ENCODE measurements at places on chromosomes 2 and 18.

DNA sequence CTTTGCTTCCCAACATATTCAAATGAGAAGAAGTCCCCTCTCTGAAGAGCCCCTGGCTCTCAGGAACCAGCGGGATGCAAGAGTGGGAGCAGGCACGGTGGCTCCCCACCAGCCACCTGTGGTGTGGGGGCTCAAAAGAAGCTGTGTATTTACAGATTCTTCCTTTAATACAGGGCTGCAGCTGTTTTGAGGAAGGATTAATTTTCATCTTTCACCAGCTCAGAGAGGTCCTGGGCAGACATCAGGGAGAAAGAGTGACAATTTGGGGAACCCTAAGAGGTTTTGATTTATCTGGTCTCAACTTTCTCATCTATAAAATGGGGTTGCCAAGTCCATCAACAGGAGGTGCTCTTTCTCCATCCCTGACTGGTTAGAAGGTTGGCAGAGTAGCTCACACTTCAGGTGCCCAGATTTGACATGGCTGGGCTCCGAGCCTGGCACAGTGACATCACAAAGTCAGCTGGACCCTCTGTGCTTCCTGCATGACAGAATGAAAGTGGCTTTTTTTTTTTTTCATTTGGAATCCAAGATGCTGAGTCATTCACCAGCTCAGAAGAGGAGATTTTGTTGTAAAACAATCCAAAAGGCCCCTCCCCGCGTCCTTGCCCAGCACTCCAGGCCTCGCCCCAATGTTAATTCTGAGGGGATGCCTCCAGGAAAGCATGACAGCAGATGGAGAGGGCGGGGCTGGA, 15.5 kb upstream of the SIX2 start:
- no peak for DNase-seq

- peak; percentile 9 for DNase-seq
These were observed 119.7 kb upstream of the CRIM1 start for GRCh38 chr2:36235882-36236281.

- DNase-seq = no peak
These were observed 65.8 kb upstream of the EML6 start for GRCh38 chr2:54657664-54658083.

DNA sequence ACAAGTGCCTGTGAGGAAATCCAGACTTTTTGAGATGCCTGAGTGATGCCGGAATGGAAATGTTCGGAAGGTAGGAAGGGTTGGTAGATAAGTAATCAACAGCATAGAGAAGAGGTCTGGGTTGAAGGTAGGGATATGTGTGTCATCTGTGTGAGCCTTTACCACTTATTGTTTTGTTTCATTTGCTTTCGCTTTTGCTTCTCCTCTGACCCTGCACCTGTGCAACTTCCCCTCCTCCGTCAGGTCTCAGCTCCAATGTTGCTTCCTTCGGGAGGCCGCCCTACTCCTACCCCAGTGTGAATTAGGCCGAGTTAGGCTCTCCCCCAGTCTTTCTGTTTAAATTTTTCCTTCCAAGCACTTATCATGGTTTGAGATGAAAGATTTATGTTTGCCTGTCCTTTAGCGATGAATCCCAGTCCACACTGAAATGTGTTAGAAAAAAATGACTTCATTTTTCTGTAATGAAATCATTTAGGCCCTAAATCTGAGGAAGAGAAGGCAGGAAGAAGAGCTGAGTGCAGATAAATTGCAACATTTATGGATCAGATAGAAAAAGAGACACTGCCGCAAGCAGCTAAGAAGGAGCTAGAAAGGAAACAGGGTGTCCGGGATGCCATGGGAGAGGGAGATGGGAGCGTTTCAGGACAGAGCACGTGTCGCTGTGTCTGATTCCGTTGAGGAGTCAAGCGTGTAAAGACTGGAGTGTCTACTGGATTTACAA, 139.6 kb upstream of the PELI1 start:
- peak; percentile 41 for DNase-seq

- no peak for DNase-seq
These were observed 29.3 kb downstream of the NHEJ1 start for GRCh38 chr2:219131327-219131726.

Measured in CD4-positive, alpha-beta T cell treated with Interleukin-15 for 4 hours (primary cell).